ENCODE measurements at places on chromosomes 2 and 18.

DNA sequence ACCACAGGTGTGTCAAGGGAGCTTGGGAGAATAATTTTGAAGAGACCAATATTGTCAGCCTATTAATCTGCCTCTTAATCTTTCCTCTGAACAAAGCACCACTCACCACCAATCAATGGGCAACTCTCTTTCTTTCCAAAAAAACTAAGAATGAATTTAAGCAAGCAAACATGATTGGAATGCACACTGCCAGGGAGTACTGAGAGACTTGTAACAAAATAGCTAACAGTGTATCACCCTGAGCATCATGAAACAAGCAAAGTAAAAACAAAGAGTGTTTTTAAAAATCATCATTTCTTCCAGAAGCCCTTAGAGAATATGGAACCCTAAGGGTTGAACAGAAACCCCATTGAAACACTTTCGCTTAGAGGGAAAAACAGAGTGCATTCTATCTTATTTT is 299.7 kb downstream of the DSEL start:
- DNase-seq, result no peak

- no peak for DNase-seq
These were observed 48.8 kb downstream of the TCF4 start for GRCh38 chr18:55539240-55539639.

GRCh38 chr2:211132573-211132972 is 576.2 kb downstream of the CPS1 start:
- DNase-seq, result peak; percentile 52

DNA sequence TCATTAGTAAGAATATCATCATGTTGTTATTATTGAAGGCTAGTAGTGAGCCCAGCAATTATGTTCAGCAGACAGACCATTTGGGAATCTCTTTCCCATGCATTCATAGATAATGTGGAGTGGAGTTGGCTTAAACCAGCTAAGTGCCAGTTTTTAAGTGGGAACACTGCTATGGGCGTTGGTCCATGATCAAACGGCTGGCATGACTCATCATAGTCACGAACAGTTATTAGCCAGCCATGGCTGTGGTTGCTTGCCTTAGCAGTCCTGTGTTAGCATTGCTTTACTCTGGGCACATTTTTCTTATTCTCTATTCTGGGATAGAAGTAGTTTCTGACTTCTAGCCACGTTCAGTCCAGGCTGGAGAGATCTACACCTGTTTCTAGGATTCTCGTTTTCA is 17.7 kb downstream of the EIF4E2 start:
- DNase-seq, result peak; percentile 55

DNA sequence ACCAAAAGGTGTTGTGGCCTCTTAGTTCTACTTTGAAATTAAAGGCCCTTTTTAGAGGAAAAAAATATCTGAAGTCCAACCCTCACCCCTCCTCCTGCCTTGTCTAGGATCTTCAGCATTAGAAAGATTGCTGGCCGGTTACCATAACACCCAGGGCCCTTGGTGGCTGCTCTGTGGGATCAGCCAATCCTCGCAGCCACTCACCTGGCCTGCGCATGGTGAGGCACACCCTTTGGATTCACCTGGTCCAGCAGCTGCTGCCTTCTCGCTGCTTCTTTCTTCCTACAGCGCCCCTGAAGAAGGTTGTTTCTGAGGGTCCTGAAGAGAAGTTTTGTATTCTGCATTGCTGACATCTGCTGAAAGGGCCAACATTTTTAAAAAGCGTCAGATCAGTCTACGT is 25.2 kb downstream of the DYTN start:
- DNase-seq, result no peak

DNA sequence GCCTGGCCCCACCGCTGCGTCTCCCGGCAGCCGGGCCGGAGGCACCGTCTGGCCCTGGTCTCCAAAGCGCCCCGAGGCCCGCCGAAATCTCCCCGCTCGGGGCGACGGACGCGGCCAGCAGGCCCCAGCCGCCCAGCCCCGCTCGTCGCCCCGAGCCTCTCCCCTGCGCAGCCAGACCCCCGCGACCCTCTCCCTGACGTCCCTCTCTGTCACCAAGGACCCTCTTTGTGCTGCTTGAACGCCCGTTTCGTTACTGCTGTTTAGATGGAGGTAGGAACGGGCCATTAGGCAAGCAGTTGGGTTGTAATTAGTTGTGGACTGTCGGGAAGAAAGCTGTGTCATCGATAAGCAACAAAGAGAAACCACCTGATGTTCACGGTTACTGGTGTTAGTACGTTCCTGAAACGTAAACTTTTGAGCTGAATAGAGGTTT is 686 bp downstream of the UBXN4 start:
- DNase-seq, result peak; percentile 69

GRCh38 chr2:157492189-157492773 is 48.4 kb upstream of the CYTIP start:
- DNase-seq, result peak; percentile 39

DNA sequence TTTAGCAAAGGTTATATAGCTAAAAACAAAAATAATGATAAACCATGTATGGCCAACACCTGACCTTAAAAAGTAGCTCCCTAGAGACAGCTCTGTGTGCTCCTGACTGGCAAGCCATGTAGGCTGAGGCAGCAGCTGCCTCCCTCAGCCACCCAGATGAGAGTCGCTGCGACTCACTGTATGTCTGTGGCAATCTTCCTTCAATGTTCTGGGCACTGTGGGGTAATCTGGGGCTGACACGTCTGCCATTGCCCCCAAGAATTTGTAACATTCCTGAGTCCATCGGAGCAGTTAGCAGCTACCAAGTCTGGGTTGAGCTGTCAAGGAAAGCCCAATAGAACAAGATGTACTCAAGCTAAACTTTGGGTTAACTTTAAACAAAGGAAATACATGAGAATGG is 106.4 kb upstream of the DAPL1 start:
- peak; percentile 70 for DNase-seq

DNA sequence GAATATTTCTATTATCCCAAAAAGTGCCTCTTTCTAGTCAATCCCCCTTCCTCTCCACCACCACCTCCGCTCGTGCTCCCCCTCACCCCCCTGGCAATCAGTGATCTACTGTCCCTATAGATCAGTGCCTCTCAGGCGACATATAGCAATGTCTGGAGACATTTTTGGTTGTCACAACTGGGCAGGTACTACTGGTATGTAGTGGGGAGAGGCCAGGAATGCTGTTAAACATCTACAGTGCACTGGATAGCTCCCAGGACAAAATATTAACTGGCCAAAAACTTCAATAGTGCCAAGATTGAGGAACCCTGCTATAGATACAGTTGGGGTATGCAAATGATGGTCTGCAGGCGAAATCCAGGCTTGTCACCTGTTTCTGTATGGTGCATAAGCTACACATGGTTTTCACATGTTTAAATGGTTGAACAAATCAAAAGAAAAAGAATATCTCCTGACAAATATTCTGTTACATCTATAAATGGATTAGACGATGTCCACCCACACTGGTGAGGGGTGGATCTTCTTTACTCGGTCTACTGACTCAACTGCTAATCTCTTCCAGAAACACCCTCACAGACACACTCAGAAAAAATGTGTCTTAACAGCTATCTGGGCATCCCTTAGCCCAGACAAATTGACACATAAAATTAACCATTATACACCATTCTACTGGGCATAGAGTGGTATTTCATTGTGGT is 25.5 kb downstream of the DPYSL5 start:
- no peak for DNase-seq

DNA sequence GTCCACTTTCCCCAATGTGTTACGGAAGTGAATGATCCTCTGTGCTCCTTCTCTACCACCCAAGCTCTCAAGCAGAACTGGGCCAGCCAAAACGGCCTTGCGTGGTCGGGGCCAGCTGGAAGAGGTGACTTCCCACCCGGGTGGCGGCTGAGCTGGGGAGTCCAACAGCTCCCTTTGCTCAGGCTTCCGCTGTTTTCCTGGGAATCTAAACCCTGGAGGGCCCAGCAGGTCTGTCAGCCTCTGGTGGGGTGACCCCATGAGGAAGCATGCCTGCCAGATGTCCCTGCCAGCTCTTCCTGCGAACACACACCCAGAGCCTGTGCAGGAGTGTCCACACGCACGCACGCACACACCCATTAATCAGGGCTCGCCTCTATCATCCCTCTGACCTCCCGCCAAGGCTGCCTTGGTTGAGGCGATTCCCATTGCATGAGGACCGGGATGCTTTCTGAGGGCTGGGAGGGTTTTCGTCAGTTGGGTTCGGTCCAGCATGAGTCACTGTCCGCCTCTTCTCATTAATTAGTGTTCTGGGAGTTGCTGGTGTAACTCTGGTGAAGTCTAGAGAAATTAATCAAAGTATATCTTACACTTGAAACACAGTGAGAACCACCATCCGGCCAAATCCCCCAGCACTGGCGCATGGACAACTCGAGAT is 90.6 kb downstream of the TWIST2 start:
- no peak for DNase-seq

DNA sequence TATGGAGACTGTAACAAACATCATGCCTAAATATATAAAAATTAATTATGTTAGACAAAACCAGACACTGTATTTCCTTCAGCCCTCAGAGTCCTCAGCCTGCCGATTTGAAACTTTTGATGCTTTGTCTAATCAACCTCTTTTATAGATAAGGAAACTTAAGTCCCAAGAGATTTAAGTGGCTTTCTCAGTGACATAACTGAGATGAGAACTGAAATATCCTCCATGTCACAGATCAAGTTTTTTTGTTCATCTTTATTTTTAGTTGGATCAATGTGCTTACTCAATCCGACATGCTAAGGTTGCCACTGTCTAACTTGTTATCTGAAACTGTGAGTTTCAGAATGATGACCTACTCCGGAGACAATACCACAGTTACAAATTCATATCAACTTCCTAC is 72.3 kb downstream of the BARD1 start:
- no peak for DNase-seq

DNA sequence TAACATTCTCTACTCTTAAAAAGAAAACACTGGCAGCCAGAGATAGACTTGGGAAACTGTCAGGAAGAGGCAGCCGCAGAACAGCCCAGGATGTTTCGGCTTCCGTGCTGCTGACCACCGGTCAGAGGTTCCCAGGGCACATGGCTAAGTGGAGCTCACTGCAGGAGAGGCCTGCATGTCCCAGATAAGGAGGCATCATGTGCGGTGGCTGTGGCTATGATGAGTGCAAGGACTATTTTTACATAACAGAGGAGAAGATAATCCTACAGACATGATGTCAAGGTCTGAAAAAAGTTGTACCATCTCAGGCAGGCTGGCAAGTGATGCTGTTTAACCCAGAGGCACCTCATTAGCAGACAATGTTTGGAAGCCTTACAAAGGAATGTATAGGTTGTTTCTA is 252.3 kb downstream of the CYRIA start:
- no peak for DNase-seq
